ENCODE measurements at places on chromosomes 13 and 19. TPM values are rescaled to one million over a fixed set of nuclear protein-coding genes. Genes with fewer than 3 reads are reported as not detected.

DNA sequence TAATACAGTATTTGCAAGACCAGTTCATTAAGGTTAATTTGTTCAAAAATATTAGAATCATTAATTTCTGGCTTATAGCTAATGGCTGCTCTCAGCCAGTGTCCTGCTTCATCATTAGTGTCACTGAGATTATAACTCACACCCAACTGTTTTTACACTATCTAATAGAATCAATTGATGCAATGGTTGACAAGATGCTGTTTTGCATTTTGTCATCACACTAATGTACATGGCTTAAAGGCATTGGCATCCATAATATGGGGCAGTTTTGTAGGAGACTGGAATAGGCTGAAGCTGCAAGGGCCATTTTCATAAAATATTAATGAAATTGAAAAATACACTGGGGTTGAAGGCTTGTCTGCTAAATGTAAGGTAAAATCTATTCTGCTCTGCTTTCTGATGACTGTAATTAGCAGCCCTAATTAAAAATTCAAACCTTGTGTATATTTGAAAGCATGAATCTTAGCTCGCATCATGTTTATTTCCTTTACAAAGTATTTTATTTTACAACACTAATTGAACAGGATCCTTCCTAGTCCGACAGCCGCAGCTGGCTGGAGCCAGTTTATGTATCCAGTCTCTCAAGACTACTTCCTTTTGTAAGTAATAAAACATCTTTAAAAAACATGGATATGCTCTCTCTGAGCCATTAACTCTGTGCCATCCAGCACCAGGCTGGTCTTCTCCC is 296.7 kb downstream of the POU4F1 start:
- no peak for DNase-seq

GRCh38 chr13:93862259-93862658 is 617.2 kb downstream of the DCT start:
- DNase-seq = peak; percentile 7

The TLE6 gene
- total RNA-seq = 3.0 TPM

DNA sequence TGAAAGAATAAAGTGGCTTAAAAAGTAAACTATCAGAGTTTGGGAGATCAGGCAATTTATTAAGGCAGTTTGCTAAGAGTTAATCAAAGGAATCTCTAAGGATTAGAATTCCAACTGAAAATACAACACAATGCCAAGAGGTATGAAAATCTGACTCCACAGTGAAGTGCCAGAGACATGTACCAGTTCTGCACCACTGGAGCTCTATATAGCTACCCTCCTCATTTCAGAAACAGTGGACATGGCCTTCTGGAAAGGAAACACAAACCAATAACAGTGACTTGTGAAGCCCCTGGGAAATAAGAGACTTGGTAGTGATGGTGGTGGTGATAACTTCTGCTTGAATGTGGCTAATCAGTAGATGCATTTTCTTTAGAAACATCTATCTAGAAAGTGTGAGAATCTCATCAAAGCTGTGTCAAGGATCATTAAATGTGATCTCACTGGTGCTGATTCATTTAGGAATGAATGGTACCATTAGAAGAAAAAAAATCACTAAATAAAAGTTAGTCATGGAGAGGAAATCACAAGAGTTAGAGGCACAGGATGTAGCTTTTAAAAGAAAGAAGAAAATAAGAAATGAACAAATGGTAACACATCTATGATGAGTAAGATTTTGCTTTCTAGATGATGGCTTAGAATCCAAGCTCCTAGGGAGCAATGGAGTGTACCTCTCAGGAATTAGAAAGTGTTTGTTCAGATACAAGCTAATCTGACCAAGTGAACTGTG is 20.1 kb upstream of the N4BP2L1 start:
- no peak for DNase-seq

The NKPD1 gene
- not detected for total RNA-seq

DNA sequence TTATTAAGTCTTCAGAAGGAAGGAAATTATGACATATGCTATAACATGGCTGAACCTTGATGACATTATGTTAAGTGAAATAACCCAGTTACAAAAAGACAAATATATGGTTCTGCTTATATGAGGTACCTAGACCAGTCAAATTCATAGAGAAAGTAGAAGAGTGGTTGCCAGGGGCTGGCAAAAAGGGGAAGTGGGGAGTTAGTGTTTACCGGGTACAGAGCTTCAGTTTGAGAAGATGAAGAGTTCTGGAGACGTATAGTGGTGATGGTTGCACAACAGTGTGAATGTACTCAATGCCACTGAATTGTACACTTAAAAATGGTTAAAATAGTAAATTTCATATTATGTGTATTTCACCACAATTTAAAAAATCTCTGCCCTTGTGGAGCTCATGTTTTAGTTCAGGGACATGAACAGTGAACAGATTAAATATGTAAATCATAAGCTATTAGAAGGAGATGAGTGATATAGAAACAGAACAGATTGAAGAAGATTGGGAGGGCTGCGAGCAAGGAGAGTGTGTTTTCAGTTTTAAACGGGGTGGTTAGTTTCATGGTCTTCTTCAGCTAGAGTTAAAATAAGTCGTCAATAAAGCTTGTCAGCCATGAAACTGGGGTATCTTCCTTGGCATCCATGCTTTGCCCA is 355.2 kb downstream of the KCNRG start:
- DNase-seq = no peak
